ENCODE measurements at places on chromosomes 16 and 17.

DNA sequence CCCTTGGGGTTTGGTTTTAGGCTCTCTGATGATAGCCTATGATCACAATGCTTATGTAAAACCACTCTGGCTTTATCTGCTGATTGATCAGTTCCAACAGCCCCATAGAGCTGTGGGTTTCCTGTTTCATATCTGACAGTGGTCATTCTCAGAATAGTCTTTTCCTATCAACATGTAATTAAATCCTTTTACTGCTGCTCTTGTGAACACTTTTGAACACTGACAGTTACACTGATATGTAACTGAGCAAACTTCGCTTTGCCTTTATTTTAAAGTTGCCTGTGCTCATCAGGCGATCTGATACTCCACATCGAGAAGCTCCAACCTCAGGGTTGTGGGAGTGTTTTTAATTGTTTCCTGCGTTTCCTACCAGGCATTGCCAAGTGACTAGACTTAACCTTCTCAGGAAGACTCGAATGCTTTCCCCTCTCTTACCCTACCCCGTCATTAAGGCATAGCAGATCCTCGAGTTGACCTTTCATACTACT is 17.3 kb upstream of the CLEC18B start:
- peak; percentile 40 for DNase-seq

GRCh38 chr17:7742729-7743128 is 25.2 kb downstream of the DNAH2 start:
- DNase-seq: no peak

DNA sequence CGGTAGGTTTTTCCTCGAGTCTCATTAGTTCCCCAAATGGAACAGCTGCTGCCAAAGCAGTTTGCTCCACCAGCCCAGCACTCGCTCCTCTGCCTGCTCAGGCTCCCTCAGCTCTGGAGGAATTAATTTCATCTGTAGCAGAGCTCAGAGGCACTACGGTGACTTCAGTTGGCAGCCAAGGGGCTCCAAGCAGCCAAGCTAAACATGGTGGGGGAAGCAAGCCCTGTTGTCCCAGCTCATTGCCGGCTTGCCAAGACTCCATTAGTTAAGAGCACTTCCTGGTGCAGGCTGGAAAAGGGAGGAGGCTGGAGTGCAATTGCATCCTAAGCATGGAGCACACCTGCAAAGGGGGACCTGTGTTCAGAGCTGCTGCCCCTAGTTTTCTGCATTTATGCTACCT is 78.7 kb upstream of the GPRC5B start:
- no peak for DNase-seq

GRCh38 chr17:74156878-74157277 is 46.6 kb upstream of the RPL38 start:
- DNase-seq: no peak

- no peak for DNase-seq
Observed at GRCh38 chr16:85141491-85142128, 29.3 kb upstream of the CIBAR2 start.

GRCh38 chr16:85386467-85387170 is 226.5 kb upstream of the GSE1 start:
- DNase-seq: no peak

GRCh38 chr16:2591476-2592240 is 53.8 kb downstream of the PDPK1 start:
- DNase-seq: no peak

DNA sequence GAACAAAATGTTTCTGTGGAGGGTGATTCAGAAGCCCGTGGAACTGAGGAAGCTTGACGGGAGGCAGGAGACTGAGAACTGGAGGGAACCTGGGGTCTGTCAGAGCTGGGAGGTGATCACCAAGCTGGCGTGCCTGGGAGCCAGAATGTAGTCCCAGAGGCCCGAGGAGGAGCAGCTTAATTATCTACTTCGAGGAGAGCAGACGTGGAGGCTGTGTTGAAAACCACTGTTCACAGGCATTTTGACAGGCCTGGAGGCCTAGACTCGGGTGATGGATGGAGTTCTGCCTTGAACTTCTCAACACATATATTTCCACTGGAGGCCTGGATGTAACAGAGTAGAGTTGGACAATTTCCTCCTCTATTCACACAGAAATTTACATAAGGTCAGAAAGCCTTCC is 177.7 kb upstream of the SALL1 start:
- DNase-seq: no peak

- DNase-seq: no peak
Observed at GRCh38 chr17:43827596-43827995, 5.3 kb downstream of the MPP3 start.

DNA sequence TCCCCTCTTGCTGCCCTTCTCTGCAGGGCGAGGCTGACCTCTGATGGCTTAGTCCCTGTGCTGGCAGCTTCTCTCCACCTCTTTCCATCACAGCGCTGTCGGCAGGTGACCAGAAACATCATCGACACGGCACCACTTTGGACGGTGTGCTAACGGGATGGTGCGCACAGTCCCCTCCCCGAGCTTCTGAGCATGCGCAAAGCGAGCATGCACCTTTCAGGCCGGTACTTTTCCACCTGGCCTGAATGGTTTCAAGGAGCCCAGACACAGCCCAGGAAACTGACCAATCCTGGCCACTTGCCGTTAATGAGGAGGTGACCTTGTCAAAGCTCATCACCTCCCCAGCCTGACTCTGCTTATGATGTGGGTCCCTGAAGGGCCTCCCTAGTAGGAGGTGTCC is 54.8 kb downstream of the MGAT5B start:
- DNase-seq: no peak

GRCh38 chr16:4859190-4859899 is 12.1 kb downstream of the UBN1 start:
- DNase-seq: no peak

- no peak for DNase-seq
Observed at GRCh38 chr16:5196204-5196603, 98.6 kb upstream of the EEF2KMT start.

DNA sequence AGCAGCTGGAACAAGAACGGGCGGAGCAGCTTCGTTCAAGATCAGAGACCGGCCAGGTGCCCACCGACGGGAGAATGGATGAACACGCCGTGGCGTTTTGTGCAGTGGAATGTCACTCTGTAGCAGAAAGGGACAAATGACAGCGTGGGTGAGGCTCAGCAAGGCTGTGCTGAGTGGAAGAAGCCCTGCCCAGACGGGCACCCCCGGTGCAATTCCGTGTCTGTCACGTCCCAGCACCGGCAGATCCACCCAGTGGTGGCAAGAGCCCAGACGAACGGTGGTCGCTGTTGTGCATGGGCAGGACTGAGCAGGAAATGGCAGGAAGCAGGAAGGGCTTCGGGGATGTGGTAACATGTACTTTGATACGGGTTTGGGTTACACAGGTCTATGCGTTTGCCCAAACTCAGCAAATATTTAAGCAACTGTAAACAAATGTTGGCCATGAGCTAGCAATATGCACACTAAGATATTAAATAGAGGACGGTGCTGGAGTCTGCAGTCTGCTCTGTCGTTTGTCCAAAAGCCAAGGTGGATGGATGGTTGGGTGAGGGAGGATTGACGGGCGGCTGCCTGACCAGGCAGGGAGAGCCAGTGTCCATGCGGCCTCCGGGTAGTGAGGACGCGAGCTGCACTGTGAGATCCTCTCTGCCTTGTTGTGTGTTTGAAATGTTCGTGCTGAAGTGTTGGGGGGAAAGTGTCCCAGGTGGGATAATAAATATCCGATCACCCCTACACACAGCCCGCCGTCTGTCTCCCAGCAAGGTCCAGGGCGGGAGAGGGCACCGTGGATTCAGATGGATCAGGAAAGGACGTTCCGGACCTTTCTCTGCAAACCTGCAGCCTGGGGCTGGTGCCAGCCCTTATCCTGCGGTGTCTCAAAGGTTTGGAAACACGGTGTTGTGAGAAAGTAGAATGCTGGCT is 48.4 kb downstream of the COX4I1 start:
- no peak for DNase-seq

- no peak for DNase-seq
Observed at GRCh38 chr16:85360323-85361277, 248.3 kb upstream of the CIBAR2 start.

DNA sequence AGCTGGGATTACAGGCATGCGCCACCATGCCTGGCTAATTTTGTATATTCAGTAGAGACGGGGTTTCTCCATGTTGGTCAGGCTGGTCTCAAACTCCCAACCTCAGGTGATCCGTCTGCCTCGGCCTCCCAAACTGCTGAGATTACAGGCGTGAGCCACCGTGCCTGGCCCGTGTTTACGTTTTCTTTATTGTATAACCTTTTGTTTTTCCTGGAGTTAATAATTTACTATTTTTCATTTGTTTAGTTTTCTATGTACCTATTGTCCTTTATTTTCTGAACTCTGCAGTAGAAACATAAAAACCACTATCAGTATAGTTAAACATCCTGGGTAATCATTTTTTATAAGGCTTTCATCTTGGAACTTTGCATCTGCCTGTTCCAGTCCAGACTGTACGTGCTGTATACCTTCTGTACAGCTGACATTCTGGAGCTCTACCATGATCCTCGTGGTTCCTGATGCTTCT is 73.6 kb downstream of the PPM1E start:
- no peak for DNase-seq

DNA sequence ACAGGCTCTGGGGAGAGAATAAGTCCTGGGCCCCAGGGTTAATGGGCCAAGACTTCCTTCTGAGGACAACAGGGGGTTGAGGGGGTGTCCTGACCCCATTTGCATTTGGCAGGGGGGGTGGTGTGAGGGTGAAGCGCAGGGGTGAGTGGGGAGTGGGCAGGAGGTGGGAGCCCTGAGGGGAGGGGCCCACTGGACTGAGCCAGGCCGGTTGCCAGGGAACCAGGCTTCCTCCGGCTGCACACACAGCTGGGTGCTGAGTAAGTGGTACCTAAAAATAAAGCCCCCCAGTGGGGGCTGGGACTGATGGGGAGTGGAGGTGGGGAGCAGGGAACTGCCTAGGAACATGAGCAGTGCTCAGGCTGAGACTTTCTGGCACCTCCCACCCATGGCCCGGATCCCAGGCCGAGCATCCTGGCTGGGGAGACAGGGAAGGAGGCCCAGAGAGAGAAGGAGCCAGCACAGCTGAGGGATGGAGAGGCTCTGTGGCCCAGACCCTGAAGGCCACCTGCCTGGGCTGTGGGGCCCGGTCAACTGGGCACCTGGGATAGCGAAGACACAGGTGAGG is 7.5 kb upstream of the RASD1 start:
- DNase-seq: no peak

DNA sequence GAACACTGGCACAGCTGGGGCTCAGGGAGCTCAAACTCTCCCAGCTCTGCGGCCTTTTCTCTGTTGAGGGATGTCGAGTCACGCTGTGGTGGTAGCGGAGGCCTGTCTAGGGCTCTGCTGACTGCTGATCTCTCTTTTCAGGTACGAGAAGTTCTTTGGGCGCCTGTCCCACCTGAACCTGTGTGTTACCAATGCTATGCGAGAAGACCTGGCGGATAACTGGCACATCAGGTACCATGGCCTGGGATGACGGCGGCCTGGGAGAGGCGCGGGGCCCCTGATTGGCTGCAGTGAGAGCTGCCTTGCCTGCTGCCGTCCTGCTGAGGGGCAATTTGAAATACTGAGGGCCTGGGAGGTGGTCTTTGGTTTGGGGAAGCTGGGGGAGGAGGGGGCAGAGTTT is 5.7 kb downstream of the ALG1 start:
- DNase-seq: no peak

DNA sequence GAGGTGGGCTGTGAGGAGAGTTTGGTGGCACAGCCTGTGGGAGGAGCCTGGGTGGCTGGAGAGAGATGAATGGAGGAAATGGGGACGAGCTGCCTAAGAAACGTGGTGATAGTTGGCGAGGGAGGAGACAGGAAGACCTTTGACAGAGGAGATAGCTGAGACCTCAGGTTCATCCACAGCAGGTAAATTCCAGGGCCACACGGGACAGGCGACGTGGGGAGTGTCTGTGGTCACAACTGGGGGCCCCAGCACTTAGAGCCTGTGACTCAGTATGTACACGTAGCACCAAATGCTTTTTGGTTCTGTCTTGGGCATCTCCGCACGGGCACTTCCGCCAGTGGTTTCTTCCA is 7.7 kb downstream of the MINK1 start:
- DNase-seq: no peak

DNA sequence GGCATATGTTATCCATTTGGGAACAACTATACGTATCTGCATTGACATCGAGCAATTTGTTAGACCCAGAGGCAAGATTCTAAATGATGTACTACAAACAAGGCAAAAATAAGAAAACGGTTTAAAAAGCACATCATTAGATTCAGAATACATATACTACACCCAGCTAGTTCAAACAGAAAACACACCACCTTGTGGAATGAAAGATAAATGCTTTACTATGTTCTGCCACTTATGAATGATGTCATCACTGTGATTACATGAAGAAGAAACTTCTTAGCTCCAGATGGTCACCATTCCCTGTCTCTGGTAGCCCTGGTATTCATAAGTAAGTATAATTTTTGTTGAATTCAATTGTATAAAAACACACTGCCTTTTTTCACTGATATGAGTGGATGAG is 7.8 kb downstream of the NACA2 start:
- peak; percentile 38 for DNase-seq

- peak; percentile 51 for DNase-seq
Observed at GRCh38 chr16:10494343-10495030, 85.9 kb downstream of the EMP2 start.

DNA sequence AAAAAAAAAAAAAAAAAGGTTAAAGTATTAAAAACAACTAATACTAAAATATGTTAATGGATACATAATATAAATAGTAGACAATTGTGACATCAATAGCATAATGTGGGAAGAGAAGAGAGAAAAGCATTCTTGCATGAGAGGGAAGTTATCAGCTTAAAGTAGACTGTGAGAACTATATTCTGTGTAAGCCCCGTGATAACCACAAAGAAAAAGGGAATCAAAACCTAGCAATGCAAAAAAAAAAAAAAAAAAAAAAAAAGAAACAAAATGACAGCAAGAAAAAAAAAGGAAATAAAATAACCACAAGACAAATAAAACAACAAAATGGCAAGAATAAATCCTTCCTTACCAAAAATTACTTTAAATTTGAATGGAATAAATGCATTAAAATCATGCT is 39.8 kb upstream of the MYLK3 start:
- peak; percentile 88 for DNase-seq

DNA sequence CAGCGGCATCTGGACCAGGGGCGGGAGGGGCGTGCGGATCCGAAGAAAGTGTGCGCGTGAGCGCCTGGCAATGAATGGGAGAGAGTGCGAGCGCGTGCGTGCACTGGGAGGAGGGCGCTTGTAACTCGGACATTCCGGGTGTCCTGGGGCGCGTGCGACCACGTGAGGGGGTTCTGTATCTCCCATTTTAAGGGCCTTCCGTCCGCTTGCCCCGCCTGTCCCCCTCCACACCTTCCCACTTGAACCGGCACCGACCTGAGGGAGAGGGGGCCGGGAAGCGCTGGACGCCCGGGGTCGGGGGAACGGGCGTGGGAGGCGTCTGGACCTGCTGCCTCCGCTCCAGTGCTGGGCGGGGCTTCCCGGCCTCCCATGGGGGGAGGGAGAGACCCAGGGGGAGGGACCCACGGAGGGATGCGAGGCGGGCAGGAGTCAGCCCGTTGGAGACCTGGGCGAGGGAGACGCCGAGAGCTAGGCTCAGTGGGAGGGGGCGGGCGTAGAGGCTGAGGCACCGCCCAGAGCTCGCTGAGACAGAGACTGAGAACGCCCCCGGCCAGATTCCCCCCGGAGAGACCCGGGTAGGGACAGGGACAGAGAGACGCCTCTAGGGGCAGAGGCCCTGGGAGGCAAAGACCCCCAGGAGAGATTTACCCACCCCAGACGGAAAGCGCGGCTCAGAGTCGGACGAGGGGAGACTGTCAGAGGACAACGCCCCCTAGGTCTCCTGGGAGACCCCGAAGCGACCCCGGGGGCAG is at the start of gene KREMEN2:
KREMEN2 (plus strand) TSS at position 553 of the 752 bp plus-strand sequence. CDS start 246 bp downstream, outside the sequence.
- DNase-seq: no peak

- no peak for DNase-seq
Observed at GRCh38 chr17:77311371-77311981, 170.7 kb downstream of the SEC14L1 start.

- no peak for DNase-seq
Observed at GRCh38 chr16:77225182-77225581, 26.0 kb downstream of the SYCE1L start.

- peak; percentile 22 for DNase-seq
Observed at GRCh38 chr17:68011199-68011665, 15.0 kb upstream of the C17orf58 start.
